ENCODE measurements at places on chromosomes 16 and 17. TPM values are rescaled to one million over a fixed set of nuclear protein-coding genes. Genes with fewer than 3 reads are reported as not detected.

GRCh38 chr16:51382211-51382610 lies 231.1 kb upstream of the SALL1 start:
- no peak for DNase-seq

The RUSF1 gene
- 33.4 TPM for total RNA-seq

GRCh38 chr17:82022981-82023446 lies at the start of gene LRRC45:
LRRC45 (plus strand) TSS chr17:82023305; CDS start chr17:82023644, 339 bp downstream.
- peak; percentile 100 for DNase-seq

The MYL4 gene
- total RNA-seq = 0.26 TPM

GRCh38 chr17:337453-337852 lies 15.2 kb downstream of the RPH3AL start:
- peak; percentile 25 for DNase-seq

DNA sequence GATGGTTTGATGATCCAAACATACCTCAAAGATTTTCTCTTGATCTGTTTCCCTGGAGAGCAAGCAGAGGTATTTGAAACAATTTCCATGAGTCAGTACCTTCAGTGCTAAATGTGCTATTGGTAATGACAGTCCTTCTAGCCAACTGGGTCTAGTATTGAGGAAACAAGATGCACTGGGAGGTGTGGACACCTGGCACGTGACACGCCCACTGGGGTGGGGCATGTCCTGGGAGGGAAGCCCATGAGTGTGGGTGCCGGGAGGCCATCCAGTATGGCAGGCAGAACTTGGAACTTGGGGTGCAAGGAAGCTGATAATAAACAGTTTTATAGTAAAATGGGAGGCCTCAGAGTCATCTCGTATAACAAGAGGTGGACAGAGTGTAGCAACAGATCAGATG lies 17.9 kb upstream of the AKAP1 start:
- no peak for DNase-seq

The CCNF gene
- 62.2 TPM for total RNA-seq

DNA sequence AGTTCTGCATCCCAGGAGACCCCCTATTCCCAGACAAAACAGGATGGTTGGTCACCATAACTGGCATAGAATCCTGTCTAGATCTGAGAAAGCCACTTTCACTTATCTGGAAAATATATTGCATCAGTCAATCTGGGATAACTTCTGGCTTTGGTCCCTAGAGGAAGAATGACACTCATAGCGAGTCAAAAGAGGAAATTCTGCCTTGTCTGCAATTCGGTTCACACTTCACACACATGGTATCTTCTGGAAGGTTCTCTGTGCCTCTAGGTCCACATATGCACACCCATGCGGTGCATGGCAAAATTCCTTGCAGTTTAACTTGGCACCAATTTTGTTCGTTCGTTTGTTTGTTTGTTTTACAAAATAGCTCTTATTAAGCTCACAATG lies 49.2 kb upstream of the WSCD1 start:
- DNase-seq = no peak

The KRT34 gene
- not detected for total RNA-seq

DNA sequence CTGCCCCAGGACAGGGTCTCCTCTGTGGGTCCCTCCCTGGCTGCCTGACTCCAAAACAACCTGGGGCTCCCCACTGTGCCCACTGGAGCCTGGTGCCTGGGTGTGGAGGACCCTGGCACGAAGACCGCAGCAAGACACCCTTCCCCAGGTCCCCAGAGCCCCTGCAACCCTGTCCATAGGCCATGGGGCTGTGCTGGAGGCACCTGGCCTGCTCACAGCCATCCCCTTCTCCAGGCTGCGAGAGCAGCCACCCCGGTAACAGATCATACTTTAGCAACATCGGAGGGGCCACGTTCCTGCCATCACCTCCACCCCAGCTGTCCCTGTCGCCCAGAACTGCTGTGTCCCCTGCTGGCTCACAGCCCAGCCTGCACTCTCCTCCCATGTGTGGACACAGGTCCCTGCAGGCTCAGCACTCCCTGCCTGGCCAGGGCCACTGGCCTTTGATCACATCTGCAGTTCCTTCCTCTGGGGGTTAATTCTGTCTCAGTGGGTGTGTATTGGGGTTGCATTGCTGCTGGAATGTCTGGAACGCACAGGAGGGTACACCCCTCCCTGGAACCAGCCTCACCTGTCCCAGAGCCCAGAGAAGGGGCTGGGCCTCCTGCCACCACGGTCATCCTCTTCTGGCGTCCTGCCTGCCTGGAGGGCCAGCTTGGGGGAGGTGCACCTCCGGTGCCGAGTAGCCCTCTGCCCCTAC lies 12.2 kb downstream of the PPL start:
- DNase-seq = peak; percentile 83

- no peak for DNase-seq
These were observed 975.3 kb upstream of the SOX9 start for GRCh38 chr17:71145486-71145885.

DNA sequence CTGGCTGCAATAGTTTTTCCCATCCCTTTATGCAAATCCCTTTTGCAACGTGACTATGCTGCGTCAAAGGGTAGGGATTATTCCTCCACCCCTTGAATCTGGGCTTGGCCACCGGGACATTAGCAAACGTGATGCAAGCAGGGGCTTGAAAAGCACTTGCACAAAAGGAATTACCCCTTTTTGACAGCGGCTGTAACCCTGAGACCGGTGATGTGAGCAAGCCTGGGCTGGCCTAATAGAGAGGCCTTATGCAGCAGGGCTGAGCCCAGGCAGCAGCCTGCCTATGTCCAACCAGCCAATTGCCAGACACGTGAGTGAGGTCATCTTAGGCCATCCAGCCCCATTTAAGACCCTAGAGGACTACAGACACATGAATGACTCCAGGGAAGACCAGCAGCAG lies 30.4 kb upstream of the PAFAH1B1 start:
- no peak for DNase-seq

DNA sequence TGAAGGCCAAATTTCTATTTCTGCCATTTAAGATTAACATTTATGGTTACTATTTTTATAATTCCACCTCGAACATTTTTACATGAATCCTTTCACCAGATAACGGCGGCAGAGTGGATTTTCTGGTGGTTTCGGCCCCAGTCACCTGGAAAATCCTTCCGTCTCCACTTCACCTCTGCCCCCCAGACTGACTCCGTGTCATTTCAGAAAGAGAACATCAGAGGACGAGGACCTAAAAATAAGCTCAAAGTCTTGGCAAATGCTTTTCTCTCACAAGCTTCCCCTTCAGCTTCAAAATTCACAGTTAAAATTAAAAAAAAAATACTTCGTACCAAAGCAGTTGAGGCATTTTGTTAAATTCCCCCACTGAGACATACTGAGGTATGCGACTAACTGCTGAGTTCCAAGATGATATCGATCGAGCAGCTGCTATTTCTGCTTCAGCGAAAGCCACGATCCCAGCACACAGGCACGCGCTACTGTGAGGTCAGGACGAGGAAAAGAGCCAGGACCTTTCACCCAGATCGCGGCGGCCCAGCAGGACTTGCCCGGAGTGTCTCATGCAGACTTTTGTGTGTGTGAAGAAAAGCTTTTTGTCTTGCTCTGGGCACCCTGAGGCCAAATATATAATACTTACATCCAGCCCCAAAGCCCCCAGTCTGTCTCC lies 36.8 kb downstream of the ASPA start:
- no peak for DNase-seq

DNA sequence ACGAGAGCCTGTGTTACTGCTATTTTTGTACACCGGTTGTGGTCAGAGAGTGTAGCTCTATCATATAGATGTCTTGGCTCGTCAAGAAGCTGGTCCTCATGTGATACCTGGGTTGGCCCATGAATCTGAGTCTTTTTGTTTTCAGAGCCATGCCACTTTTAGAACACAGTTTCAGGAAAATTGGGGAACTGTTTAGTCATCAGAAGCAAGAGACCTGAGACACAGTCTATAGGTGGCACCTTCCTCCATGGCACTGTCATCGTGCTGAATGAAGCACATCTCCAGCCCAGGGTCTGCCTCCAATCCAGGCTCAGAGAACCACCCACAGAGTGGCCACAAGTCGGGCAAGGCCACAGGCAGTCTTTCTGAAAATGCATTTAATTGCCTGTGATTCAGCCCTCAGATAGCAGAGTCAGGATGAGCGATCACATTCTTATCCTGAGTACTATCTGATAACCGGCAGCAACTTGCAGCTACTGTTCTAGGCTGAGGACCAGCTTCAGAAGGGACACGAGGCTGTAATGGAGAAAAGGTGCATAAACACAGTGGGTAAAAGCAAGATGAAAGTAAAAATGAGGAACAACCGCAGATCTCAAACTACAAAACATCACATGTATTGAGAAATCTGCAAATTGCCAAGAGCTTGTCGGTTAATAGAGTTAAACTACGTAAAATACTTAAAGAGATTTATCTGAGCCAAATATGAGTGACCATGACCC lies 14.2 kb upstream of the HAPSTR1 start:
- DNase-seq = no peak

GRCh38 chr16:6206080-6206479 lies 1108.5 kb upstream of the EEF2KMT start:
- no peak for DNase-seq

The KRT16 gene
- not detected for total RNA-seq

The RMI2 gene
- 57.6 TPM for total RNA-seq

The KRT31 gene
- not detected for total RNA-seq

- no peak for DNase-seq
These were observed 4.6 kb downstream of the EFTUD2 start for GRCh38 chr17:44894642-44895041.

DNA sequence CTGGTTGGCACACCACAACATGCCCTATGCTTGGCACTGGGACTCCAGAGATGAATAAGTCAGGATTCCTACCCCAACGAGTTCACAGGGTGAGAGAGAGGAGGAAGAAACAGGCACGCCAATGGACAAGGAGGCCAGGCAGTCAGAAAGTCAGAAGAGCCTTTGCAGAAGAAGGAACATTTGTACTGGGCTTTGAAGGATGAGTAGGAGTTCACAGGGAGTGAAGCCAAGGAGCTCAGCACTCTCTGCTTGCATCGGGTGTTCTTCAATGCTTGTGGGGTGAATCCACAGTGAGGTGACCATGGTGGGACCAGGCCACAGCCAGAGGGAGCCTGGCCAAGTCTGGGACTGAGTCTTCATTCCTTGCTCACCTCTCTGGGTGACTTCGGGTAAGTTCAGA lies 47.5 kb downstream of the AIPL1 start:
- no peak for DNase-seq

GRCh38 chr17:2055292-2056205 lies 646 bp downstream of the HIC1 start:
- DNase-seq = no peak

The OTOA gene
- total RNA-seq = 0.11 TPM

The KRTAP9-2 gene
- total RNA-seq = not detected

Measured in H9 (cell line).